ENCODE measurements at places on chromosomes 4 and X. TPM values are rescaled to one million over a fixed set of nuclear protein-coding genes. Genes with fewer than 3 reads are reported as not detected.

DNA sequence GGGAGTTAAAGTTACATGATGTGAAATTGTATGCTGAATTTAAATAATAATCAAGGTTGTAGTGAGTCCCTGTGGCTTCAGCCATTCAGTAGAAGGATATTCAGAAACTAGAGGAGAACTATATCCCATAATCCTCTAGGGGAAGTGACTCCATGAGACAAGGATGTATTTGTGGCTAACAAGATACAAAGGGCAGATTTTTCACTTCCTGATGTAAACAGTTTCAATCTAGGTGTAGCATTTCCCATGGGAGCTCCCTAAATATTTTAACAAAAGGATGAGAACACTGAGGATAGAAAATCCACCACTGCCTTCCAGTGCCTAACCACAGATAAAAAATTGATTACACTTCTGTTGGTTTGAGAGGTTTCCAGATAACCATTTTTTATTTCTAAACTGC is 435.4 kb upstream of the TENM3 start:
- H3K36me3 ChIP-seq = no peaks in the 10 kb centered on the region
- no peak overlapping the region for H3K4me3 ChIP-seq
- no peaks in the 10 kb centered on the region for H3K4me1 ChIP-seq
- H3K27ac ChIP-seq = no peak overlapping the region

The ARHGAP6 gene
- total RNA-seq = 10.9 TPM

GRCh38 chr4:71290074-71290473 is 48.7 kb upstream of the SLC4A4 start:
- H3K36me3 ChIP-seq = no peaks in the 10 kb centered on the region
- H3K4me3 ChIP-seq = no peak overlapping the region
- peaks cover 50% of the 10 kb centered on the region for H3K4me1 ChIP-seq
- no peak for DNase-seq
- peak overlapping the region; percentile 45 for H3K27ac ChIP-seq
- no peaks in the 10 kb centered on the region for H3K27me3 ChIP-seq

- H3K36me3 ChIP-seq = no peaks in the 10 kb centered on the region
- H3K4me3 ChIP-seq = no peak overlapping the region
- H3K4me1 ChIP-seq = no peaks in the 10 kb centered on the region
- H3K27me3 ChIP-seq = no peaks in the 10 kb centered on the region
These were observed 230.1 kb upstream of the ARSJ start for GRCh38 chr4:114209584-114209983.

- H3K4me3 ChIP-seq = no peak overlapping the region
- no peaks in the 10 kb centered on the region for H3K27me3 ChIP-seq
- no peaks in the 10 kb centered on the region for H3K4me1 ChIP-seq
These were observed 140.1 kb upstream of the SMIM31 start for GRCh38 chr4:164613792-164614191.

- DNase-seq = no peak
- H3K27ac ChIP-seq = no peak overlapping the region
- H3K27me3 ChIP-seq = no peaks in the 10 kb centered on the region
- H3K36me3 ChIP-seq = no peaks in the 10 kb centered on the region
These were observed 8.8 kb upstream of the BEX3 start for GRCh38 chrX:103367502-103367901.

DNA sequence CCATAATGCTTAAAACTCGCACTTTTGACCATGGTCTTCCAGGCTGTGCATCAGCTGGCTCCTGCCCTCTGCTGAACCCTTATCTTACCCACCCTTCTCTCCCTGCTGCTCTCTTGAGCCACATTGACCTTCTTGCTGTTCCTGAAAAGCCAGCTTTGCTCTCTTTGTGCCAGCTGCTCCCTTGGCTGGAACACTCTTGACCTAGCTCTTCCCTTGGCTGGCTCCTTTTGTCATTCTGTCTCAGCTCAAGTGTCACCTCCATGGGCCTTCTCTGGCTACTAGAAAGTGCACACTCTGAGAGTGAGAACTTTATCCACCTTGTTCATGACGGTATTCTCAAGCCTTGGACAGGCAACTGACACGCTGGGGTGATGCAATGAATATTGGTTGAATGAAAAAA is 112.1 kb downstream of the MGST2 start:
- DNase-seq = no peak
- H3K4me1 ChIP-seq = no peaks in the 10 kb centered on the region
- H3K27ac ChIP-seq = no peak overlapping the region
- H3K27me3 ChIP-seq = no peaks in the 10 kb centered on the region

DNA sequence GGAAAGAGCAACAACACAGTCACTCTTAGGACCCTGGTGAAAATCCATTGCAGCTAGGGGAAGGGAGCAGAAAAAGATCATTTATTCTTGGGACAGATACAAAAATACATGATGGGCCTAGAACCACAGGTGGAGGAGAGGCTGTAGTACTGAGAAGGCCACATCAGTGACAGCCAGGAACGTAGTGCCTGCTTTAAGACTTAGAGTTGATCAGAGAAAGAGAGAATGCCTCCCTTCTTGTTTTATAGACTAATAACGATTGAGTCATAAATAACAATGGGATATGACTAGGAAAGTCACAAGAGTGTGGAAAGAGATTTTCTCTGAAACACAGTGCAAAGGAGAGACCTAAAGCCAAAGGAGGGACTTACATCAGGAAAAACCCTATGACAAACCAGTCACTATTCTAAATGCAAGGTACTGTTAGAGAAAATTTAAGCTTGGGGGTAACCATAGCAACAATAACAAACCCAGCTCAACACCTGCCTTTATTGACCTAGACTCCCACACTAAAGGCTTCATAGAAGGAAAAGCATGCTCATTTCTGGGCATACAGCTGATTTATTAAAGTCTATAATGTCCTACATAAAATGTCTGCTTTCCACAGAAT is 1015.0 kb upstream of the GRID2 start:
- H3K4me1 ChIP-seq = peaks cover 10% of the 10 kb centered on the region
- no peaks in the 10 kb centered on the region for H3K27me3 ChIP-seq
- peak overlapping the region; percentile 65 for H3K27ac ChIP-seq
- H3K4me3 ChIP-seq = no peak overlapping the region
- peak; percentile 35 for DNase-seq
- H3K36me3 ChIP-seq = no peaks in the 10 kb centered on the region

The CC2D2A gene
- total RNA-seq = 4.9 TPM

The CTAG1A gene
- not detected for total RNA-seq
